Suppressor macrophage treated with lipopolysaccharide for 1 hour (primary cell): ENCODE measurements at places on chromosomes 6 and 20.

DNA sequence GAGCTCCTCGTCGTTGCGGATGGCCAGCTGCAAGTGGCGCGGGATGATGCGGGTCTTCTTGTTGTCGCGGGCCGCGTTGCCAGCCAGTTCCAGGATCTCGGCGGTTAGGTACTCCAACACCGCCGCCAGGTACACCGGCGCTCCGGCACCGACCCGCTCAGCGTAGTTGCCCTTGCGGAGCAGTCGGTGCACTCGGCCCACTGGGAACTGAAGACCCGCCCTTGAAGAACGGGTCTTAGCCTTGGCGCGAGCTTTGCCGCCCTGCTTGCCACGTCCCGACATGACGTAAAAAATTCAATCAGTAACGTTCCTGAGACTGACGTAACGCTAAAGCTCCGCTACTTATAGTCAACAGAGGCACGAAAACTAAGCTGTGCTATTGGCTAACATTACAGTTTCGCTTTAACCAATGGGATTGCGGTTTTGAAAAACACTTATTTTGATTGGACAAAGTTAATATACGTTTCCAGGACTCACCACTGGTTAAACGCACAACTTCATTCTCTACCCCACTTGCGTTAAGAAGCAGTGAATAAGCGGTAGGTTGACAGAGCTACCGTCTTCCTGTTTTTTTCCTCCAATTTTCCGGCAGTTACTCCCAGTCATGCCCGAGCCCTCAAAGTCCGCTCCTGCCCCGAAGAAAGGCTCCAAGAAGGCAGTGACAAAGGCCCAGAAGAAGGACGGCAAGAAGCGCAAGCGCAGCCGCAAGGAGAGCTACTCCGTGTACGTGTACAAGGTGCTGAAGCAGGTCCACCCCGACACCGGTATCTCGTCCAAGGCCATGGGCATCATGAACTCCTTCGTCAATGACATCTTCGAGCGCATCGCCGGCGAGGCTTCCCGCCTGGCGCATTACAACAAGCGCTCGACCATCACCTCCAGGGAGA is 73.9 kb downstream of the OR2B2 start:
- DNase-seq, result peak; percentile 90

- DNase-seq, result no peak
Measured at GRCh38 chr6:41747256-41748101, at the start of gene PGC. PGC (minus strand) TSS chr6:41747397; CDS start chr6:41747334, 63 bp downstream.

DNA sequence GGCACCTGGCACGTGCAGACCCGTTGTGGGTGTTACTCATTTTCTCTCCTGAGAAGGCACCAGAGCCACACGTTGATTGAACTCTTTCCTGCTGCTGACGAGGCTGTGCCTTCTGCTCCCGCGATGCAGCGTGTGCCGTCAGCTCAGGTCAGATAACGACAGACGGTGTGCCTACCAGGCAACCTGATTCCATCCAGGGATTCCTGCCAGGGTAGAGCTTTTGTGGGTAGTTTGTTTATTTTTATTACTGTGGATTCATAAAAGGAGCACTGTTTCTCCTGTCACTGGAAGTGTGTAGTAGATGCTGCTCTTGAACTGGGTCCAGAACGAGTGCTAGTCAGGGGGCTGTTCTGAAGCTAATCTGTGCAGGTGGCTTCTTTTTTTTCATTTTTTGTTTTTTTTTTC is 20.7 kb downstream of the PRPF6 start:
- no peak for DNase-seq

DNA sequence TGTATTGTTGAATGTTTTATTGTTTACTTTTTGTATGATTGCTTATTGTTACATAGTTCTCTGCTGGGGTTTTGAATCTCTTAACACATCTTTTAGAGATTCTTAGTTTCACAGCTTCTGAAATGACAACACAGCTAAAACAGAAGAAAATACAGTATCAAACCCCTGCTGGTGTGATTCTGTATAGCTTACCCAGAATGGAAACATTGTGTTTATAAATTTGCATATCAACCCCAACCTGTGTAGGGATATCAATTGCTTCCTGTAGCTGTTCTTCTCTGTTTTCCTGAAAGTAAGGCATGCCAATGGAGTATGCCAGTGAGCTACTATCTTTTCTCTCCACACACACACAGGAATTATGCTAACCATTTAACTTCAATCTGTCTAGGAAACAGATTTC is 64.3 kb upstream of the ID4 start:
- DNase-seq, result no peak

DNA sequence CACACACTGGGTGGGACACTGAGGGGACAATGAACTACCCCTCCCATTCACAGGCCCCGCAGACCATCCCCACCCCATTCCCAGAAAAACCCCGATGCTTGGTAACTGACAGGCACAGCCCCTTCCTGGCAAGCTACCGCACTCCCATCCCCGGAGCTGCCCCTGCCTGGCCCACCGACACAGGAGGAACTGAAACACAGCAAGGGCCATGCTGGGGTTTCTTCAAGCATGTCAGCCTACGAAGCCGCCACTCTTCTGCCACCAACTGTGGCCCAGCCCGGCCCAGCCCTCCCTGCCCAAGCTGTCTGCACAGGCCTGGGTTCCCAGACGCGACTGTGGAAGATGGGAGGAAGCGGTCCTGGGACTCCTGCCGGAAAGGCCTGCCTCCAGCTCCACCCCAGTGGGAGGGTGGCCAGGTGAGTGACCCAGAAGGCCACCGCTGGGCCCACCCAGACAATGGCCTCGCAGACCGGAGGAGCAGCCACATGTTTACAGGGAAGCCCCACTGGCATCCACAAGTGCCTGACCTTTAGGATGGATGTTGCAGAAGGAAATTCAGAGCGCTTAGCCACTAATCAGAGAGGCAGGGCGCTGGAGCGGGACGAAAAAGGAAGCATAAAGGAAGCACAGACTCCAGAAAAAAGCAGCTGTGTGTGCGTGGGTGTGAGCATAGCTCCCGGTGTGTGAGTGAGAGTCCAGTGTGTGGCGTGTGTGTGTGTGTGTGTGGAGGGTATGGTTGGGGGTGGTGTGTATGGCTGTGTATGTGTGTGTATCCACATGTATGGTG is 91.6 kb downstream of the PRND start:
- DNase-seq, result peak; percentile 71

GRCh38 chr6:84606860-84607259 is 157.5 kb downstream of the TBX18 start:
- no peak for DNase-seq

DNA sequence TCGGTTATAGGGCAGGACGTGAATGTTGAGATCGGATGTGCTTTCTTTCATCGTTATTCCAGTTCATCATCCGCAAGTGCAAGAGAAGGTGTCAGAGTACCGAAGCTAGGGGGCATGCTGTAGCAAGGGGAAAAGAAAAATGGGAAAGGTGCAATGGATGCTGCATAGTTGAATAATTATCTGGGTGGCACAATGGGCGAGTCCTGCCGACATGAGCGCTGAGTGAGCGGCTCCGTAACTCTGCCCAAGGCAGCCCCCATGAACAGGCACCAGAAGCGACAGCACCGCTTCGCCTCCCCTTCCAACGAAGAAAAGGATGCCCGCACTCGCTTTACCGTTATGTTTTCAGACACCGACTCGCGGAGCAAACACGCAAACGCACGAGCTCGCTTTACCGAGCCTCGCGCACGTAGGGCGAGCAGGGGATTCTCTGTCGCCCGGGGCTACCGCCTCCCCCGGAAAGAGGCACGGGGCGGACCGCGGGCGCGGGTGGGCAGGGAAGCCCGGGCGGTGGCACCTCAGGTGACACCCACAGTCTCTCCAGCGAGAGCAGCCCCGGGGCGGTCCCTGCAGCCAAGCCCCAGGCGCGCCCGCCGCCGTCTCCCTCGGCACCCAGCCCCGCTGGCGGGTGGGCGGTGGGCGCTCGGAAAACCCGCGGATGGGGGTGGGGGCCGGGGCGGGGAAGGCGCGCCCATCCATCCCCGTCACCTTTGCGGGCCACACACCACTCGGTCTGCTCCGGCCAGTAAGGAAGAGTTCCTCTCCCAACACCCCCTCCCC is 654 bp downstream of the WASF1 start:
- peak; percentile 66 for DNase-seq

GRCh38 chr6:37809197-37809543 is 10.4 kb upstream of the ZFAND3 start:
- DNase-seq, result no peak

GRCh38 chr6:16635810-16636602 is 125.3 kb downstream of the ATXN1 start:
- DNase-seq, result peak; percentile 96

- no peak for DNase-seq
Measured at GRCh38 chr6:45966797-45967196, 48.9 kb downstream of the CLIC5 start.

GRCh38 chr6:160996131-160996601 is 4.6 kb downstream of the MAP3K4 start:
- DNase-seq, result peak; percentile 47

DNA sequence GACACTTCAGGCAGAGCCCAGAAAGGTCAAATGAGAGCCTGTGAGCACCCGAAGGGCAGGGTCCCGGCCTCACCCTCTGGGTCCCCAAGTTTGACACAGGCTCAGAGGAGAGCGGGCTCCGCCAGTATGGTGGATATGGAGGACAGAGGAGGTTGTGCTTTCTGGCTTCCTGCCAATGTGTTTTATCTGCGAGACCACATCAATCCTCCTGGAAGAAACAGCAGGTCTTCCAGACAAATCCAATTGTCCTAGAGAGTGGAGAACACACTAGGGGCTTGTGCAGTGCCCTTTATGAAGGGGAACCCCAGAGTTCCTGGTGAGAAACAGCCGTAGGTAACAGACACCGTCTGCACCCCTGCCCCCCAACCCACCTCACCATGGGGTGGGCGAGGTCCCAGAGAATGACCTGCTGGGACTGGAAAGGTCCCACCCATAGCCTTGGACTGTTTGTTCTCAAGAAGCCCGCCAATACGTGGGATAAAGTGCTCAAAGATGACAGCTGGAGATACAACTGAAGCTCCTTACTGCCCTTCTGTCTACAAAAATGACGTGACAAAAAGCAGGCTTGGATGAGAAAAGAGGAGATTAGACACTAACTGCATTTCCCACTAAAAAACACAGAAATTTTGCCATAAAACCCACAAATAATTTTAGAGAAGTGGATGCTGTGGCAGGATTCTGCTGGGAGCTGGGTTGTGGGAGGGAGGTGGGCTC is 23.9 kb upstream of the SSTR4 start:
- DNase-seq, result no peak

DNA sequence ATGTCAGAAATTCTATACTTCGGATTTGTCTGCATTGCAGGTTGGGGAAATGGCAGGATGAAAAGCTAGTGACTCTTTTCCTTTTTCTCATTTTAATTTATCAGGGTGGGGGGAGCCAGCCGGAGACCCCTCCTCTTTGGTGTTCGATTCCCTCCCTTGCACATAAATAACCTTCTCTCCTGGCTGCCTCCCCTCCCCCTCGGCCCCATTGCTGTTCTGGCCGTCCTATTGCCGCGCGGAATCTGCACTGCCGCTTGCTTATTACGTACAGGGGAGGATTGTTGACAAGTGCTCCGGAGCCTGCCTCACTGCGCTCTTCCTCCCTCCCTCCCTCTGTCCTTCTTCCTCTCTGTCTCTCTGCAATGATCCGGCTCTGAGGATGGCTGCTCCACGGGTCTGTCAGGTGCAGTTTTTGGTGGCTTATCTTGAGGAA is 154.7 kb downstream of the JARID2 start:
- peak; percentile 63 for DNase-seq

DNA sequence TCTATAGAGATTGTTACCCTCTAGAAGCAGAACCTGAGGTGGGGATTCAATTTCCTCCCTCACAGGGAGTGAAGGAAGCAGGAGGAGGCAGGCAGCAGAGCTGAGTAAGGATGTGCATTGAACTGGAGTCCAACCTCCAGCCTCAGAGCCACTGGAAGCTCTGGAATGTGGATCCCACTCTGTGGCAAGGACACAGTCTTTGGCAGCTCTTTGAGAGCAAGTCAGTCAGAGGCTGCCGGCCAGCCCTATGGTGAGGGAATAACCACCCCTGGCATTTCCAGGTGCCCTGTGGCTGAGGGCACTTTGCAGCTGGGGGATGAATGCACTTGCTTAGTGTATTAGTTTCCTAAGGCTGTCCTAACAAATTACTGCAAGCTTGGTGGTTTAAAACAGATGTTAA is 37.2 kb downstream of the EBF4 start:
- DNase-seq, result no peak

DNA sequence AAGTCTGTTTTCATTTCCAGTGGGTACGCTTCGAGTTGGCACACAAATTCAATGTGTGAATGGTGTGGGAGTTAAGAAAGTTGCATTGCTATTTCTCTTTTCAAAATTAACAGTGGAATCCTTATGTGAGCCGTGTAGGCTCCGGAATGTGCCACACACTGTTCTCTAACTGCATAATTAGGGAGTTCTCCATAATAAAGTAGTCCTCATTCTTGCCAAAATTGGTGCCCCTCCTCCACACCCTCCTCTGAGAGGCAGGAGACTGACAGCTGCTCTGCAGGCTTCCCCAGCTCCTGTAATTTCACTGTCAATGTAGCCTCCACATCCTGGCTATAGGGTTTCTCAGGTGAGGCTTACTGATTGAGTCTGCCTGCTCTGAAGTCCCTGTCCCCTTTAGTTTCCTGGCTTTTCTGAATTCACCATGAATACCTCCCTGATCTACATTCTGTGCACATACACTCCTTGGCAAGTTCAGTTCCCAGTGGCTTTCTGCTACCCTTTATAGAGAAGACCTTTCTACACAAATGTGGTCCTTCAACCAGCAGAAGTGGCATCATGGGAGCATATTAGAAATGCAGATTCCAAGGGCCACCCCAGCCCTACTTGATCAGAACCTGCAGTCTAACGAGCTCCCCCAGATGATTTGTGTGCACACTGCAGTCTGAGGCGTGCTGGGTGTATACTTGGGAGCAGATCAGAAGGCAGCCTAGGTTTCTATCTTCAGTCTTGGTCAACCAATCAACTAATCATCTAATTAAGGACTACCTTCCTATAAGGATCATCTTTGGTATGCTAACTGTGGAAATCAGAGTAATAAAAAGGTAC is 19.9 kb upstream of the CCN6 start:
- no peak for DNase-seq

- DNase-seq, result no peak
Measured at GRCh38 chr6:2616811-2617210, 133.9 kb downstream of the MYLK4 start.

- no peak for DNase-seq
Measured at GRCh38 chr20:46914789-46915379, 20.2 kb downstream of the EYA2 start.
